ENCODE measurements at places on chromosomes 5 and 9.

GRCh38 chr9:137404961-137405567, 17.9 kb downstream of the EXD3 start:
- DNase-seq, result no peak

GRCh38 chr9:83284746-83285145, 221.8 kb upstream of the RASEF start:
- no peak for DNase-seq

GRCh38 chr9:19903076-19903475, 114.2 kb upstream of the SLC24A2 start:
- no peak for DNase-seq

DNA sequence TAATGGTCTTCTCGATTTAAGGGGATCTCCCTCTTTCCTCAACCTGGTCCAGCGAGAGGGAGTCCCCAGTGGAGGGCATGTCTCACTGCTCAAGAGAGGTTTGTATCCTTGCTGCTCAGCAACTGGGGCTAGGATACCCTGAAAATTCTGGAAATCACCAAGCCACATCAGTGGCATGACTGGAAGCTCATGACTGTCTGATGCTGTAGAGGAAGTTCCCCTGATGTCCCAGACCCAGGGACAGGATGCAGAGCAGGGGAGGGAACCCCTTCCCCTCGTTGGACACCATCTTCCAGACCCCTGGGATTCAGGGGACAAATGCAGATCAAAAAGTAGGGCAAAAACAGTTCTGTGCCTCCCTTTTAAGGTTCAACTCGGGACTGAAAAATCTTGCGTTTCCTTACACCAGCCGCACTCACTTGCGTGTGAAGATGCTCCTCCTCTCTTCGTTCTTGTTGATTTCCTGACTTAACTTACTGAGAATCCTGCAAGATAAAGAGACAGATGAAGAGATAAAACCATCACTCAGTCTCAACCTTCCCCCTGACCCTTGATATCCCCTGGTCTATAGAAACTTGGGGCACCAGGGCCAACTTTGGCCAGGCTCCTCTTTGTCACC, 22.1 kb downstream of the LCP2 start:
- DNase-seq, result no peak

DNA sequence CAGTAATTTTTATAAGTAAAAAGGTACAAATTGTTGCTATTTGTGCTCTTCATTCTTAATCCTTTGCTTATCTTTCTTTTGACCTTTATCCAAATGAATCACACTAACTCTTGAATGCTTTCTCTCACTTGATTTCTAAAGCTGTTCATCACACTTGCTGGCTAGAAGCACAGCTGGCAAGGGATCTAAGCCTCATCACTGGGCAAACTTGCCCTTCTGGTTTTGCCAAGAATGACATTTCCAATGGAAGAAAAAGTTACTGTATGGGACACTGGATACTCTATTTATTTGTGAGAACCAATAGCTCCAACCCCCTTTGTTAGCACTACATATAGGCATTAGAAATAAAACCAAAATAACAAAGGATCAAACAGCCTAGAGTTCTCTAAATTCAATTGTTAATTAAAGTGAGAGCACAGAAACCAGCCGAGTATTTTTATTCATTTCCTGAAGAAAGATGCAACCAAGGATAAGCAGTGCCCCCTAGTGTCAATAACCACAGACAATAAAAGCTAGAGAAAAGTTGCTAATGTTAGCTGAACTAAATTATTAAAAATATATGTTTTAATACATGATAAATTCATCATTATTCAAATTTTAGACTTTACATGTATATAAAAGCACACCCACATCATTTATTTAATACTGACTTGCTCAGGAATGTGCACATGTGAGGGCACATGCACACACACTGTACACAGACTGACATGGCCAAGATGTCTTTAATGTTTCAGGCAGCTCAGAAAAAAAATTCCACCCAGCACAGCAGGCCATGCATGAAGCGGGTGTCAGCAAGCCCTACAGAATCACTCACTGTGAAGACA, 59.8 kb upstream of the POU5F2 start:
- DNase-seq, result peak; percentile 13

GRCh38 chr5:31469886-31470285, 62.0 kb downstream of the DROSHA start:
- DNase-seq, result no peak

DNA sequence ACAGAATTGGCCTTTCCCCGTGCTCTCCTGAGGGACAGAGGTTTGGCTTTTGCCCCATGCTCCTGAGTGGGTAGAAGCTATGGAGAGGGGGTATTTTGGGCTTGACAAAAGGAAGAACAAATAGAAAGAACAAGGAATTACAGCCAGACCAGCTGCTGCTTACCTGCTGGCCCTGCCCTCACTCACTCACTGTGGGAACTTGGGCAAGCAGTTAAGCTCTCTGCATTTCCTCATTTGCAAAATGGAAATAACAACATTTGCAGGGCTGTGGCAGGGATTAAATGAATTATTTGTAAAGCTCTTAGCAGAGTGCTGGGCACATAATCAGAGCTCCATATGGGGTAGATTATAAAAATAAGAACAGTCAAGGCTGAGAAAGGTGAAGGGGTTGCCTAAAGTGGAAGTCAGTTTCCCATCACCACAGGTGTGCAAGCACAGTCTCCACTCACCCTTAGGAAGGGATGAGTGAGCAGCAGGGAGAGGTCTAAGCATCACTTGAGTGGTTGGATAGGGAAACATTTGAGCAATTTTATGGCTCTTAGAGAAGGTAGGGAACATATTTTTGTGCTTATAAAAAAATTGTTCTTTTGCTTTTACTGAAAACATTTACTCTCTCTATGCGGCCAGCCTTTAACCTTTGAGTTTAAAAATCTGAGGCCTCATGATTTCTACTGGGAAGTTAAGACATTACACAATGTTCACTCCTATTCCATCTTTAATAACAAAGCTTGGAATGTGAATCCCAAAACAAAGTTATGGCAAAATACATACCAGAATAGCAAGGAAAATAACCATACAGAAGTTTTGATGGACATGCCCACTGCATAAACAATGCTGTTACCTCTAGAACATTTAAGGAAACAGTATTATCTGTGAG, 42.8 kb upstream of the LHFPL2 start:
- no peak for DNase-seq

DNA sequence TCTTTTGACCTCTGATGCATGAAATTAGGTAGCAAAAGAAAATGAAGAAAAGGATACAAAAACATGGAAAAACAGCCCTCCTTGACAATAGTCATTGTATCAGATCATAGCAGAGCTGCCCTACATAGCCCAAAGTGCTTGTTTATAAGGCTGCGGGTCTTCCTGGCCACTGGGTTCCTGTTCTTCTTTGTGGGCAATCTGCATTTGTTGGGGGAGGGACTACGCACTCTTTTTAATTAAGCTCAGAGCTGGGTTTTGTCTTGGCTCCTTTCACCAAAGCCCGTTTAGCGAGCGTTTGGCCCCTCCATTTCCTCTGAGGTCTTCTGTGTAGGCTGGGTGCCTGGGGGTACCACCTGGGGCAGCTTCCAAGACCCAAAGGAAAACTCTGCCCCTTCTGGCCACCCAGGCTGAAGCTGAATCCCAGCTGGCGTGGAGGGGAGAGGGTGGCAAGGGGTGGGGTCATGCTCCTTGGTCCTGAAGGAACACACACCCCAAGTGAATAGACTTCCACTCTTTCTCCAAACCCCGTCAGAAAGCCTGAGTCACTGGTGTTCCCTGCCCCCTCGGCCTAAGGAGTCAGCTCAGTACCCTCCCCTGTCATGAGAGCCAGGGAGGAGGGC, 6.5 kb upstream of the PAX5 start:
- DNase-seq, result no peak

DNA sequence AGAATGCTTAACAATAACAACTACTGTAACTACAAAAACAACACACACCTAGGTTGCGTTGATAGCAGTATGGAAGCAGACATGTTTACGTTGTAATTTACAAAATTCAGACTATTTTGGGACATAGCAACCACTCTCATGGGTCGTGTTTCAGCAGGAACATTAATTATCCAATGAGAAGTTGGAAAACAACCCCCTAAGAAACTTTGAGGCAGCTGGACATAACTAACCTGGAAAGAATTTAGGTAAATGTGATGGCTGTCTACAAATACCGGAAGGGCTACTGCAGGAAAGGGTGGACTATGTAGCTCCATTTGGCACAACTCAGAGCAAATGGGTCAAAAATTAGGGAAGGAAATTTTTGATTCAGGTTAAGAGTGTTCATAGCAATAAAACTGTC, 409.3 kb downstream of the ADGRV1 start:
- DNase-seq, result no peak

DNA sequence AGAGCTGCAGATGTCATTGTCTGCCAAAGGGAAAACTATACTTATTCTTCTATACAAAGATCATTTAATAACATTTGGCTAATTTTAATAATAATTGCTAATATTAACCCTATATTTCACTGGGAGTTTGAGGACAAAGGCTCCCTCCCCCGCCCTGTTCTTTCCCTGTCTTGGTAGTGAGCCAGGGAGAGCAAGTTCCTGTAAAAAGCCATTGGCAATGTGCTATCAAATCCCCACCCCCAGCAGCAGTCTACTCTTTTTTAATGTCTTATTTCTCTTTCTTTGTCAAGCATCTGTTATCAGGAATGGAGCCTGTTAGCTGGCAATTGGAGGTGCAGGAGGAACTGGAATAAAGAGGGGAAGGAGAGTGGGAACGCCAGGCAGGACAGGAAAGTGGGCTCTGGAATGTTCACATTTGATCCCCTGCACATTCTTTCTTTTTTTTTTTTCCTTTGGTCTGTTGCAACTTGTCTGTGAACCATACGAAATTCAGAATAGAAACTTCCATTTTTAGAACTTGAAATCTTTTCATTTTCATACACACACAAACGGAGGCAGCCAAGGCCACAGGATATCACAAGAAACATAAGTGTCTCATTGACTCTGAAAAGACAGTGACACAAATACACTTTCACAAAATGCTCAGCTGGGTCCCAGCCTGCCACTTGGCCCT, 664.8 kb upstream of the ZNF608 start:
- peak; percentile 20 for DNase-seq

- DNase-seq, result no peak
Measured at GRCh38 chr9:350384-350783, 135.7 kb downstream of the DOCK8 start.

- no peak for DNase-seq
Measured at GRCh38 chr9:21153336-21154017, 11.8 kb upstream of the IFNW1 start.

- peak; percentile 80 for DNase-seq
Measured at GRCh38 chr5:61306531-61307131, 25.4 kb upstream of the ZSWIM6 start.

DNA sequence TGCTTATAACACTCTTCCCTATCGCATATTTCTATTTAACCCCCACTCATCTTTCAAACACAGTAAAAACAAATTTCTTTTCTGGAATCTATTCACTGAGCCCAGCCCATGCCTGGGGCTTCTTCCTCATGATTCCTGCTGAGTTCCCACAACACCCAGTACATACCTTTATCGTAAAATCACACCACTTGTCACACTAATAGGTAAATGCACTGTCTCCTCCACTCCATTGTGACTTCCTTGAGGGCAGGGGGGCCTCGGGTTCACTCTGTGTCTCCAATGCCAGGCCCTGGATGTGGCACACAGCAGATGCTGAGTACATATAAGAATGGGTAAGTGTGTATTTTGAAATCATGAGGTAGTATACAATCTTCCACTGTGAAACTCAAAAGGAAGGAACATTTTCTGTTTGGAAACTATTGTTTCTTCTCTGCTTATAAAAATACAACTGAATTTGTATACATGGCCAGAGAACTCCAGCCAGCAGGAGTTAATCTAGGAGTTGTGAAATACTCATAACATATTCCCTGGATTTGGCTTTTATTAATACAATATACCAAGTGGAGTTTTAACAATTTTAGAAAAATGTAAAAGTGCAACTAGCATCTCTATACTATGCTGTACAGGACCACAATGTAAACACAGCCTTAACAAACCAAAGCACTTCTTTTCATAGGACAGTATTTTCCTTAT, 7.2 kb downstream of the PLK2 start:
- DNase-seq, result no peak

- DNase-seq, result peak; percentile 13
Measured at GRCh38 chr9:119453490-119453911, 84.3 kb upstream of the BRINP1 start.

- no peak for DNase-seq
Measured at GRCh38 chr9:126317513-126317912, 9.1 kb upstream of the MVB12B start.

DNA sequence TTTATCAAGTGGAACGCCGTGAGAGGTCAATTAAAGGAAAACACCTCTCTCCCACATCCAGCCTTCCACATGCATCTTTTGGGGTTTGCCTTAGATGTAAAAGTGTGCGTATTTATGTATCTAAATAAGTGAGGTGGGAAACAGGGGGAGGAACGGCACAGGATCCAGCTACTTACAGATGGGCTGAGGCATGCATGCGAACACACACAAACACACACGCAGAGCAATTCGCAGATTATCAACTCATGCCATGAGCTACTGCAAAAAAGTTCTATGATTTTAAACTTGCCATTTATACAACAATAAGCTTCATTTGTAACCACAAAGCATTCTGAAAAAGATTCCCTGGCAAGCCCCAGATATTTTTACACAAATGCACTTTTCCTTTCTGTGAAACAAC, 242.1 kb downstream of the BNC2 start:
- no peak for DNase-seq

GRCh38 chr5:150358261-150359095, 981 bp downstream of the TCOF1 start:
- DNase-seq, result no peak

DNA sequence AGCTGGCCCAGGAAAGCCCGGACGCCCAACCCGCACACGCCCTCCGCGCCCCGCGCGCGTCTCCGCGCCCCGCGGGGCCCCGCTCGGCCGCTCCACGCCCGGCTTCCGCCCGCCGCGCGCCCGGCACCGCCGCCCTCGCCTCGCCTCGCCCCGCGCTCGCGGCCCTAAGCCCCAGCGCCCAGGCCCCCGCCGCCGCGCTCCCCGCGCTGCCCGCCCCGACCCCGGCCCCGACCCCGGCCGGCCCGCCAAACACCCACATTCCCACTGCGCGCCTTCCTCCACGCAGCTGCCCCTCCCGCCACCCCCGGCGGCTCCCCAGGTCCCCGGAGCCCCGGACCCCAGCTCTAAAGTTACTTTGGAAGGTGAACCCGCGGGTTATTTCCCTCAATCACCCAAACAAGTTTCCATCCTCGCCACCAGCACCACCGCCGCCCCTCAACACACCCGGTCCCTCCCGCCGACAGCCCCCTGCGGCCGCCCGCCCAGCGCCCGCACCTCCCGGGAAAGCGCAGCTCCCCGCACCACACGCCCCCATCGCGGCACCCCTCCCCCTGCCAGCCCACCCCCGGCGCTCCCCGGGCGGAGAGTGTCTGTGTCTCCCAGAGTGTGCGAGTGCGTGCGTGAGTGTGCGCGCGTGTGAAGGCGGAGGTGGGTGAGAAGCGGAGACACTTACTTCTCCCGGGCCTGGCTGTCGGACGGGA, 439 bp downstream of the SSBP2 start:
- no peak for DNase-seq

GRCh38 chr9:103804077-103804735, 289.9 kb upstream of the SMC2 start:
- peak; percentile 47 for DNase-seq

- DNase-seq, result no peak
Measured at GRCh38 chr5:169196059-169196458, 104.9 kb downstream of the SLIT3 start.

All from fibroblast of skin of left biceps (primary cell).